ENCODE measurements at places on chromosomes 16 and 17. TPM values are rescaled to one million over a fixed set of nuclear protein-coding genes. Genes with fewer than 3 reads are reported as not detected.
A peak's percentile ranks its signal among the peaks of the same experiment; 100 is the strongest.

The PLA2G15 gene
- polyA plus RNA-seq, result 24.1 TPM

The SMG6 gene
- 32.5 TPM for polyA plus RNA-seq

The SLC38A10 gene
- polyA plus RNA-seq, result 58.6 TPM

The CCR7 gene
- 0.45 TPM for polyA plus RNA-seq

The KSR1 gene
- 51.3 TPM for polyA plus RNA-seq

The CEP295NL gene
- 0.13 TPM for polyA plus RNA-seq

The HSPB9 gene
- 0.15 TPM for polyA plus RNA-seq

The C17orf78 gene
- not detected for polyA plus RNA-seq

The SSTR5 gene
- 0.11 TPM for polyA plus RNA-seq

DNA sequence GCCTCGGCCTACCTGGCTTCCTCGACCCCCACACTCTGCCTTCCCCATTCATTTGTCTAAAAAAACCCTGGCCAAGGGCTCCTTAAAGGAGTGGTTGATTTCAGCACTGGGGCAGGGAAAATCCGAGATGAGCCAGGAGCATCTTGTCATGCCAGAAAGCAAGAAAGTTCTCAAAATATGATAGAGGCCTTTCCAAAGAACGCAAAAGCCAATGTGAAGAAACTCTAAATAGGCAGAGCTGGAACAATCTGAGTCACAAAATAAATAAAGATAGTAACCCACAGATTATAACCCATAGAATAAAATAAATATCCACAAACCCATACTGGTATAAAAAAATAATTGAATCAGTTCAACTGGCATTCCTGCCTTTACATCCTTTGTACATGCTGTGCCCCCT, 192.3 kb upstream of the SALL1 start:
- DNase-seq, result no peak

GRCh38 chr16:25212636-25213035, 4.1 kb upstream of the AQP8 start:
- DNase-seq, result no peak

- DNase-seq, result no peak
Measured at GRCh38 chr17:39923836-39924690, 3.3 kb downstream of the ORMDL3 start.

- DNase-seq, result no peak
Measured at GRCh38 chr17:63478814-63479494, 2.1 kb downstream of the ACE start.

DNA sequence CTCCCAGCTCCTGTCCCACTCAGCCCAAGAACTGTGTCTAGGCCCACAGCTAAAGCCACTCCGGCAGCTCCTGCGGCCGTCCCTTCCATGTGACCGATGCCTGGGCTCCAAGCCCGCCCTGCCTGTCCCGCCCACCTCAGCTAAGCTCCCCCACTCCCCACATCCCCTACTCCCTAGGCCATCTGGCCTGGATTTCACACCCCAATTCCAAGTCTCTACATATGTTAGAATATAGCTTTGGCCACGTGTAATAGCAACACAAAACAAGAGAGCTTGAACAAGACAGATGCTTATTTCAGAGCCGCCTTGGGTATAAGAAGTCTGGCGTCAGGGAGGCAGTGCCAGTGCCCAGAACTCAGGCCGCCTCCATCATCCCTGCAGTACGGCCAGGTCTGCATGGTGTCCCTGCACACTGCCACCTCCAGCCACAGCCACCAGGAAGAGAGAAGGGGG, 30.0 kb upstream of the USP22 start:
- no peak for DNase-seq

GRCh38 chr17:7293816-7294613, 424 bp downstream of the YBX2 start:
- DNase-seq, result no peak

DNA sequence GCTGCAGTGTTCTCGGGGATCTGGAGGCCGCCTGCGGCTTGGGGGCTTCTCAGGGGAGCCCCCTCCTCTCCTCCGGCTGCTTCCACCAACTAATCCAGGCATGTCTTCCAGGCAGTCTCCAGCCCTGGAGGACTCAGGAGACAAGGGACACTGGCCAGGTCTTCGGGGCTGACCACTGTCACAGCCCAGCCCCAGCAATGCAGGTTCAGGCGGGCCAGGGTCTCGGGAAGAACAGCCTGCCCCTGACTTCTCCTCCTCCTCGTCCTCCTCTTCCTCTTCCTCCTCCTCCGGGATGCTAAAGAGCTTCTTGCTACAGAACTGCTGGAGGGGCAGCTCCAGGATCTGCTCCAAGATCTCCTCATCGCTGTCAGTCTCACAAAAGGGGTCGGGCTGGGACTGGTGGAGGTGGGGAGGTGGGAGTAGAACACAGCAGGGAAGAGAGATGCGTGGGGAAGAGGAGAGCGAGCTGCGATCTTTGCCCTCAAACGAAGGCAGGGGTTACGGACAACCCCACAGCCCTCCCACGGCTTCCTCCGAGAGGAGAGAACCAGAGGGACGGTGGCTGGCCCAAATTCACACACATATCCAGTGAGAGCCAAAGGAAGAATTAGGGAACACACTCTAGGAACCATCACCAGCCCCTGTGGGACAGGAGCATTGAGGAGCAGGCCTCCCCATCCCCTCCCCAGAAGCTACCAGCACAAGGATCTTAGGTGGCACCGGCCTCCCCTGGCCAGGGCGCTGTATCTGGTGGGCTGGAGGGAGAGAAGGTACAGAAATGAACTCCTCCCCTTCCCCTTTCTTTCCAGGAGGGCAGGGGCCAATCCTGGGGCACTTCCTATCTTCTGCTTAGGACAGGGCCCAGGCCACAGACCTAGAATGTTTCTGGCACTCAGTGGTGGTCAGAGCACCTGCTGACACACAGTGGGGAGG, 19.3 kb downstream of the TSPOAP1 start:
- no peak for DNase-seq

- no peak for DNase-seq
Measured at GRCh38 chr16:85210423-85211169, 98.3 kb upstream of the CIBAR2 start.

- no peak for DNase-seq
Measured at GRCh38 chr16:3952737-3953131, 72.2 kb upstream of the CREBBP start.

- DNase-seq, result no peak
Measured at GRCh38 chr16:86066811-86067210, 167.8 kb downstream of the IRF8 start.

- DNase-seq, result no peak
Measured at GRCh38 chr17:42686520-42687128, 4.3 kb downstream of the CNTNAP1 start.

- DNase-seq, result no peak
Measured at GRCh38 chr16:82384017-82384416, 214.0 kb upstream of the MPHOSPH6 start.

DNA sequence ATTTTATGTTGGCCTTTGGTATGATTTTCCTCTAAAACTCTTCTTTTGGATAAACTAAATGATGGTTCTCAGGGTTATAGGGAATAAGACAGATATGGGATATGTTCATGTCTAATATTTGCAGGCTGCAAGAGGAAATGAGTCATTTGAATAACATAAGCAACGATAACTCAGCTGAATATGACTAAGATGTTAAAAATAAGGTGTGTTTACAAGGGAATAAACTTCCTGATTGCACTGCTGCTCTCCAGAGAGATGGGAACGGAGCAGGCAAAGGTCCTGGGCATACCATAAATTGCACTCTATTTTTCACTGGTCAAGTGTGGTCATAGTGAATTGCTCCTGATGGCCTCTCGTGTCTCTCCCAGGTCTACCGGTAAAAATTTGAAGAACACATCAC, 666.2 kb downstream of the TOX3 start:
- no peak for DNase-seq

DNA sequence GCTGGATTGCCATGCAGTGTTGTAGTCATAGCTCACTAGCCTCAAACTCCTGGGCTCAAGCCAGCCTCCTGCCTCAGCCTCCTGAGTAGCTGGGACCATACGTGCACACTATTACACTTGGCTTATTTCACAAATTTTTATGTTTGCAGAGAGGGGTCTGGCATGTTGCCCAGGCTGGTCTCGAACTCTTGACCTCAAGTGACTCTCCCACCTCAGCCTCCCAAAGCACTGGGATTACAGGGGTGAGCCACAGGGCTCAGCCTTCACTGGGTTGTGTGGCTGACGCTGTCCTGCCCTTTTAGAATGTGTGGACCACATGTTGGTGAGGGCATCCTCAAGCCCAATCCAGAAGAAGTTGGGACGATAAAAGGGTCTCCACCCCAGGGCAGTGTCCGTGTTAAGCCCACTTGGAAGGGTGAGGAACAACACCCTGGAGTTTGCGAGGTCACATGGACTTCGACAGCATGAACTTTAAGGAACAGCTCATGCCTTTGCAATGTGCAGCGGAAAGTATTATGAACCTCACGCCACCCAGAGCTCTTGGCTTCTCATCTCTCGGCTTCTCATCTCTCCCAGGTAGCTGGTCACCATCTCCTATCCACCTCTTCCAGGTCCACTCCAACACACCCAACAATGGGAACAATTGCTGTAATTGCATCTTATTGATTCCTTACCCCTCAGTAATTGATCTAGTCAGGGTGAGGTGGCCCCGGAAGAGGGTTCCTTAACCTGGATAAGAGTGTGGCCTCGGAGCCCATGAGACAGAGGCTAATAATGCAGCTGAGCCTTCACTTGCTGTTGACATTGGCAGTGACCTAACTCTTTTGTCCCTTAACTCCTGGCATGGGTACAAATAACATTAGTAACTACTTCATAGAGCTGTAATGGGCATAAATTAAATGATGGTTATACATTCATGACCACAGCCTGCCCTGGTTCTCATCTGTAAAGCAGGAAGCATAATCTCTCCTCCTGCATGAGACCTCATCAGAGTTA, 6.7 kb downstream of the FOXL1 start:
- DNase-seq, result no peak

DNA sequence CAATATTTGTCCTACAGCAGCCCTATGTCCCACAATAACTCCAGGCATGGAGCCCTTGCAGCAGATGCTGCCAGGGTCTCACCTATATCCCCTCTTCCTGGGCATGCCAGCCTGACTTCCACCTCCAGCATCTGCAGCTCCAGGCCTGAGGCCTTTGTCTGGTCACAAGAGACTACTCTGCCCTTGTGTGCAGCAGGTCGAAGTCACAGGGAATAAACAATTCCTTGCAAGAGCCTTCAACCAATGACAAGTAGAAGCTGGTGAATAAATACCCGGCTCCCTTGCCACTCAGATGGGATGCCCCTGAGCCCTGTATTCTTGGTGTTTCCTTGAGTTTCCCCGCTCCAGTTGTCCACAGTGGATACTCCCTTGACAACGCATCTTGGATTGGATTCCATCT, 23.0 kb downstream of the CES1 start:
- DNase-seq, result no peak

DNA sequence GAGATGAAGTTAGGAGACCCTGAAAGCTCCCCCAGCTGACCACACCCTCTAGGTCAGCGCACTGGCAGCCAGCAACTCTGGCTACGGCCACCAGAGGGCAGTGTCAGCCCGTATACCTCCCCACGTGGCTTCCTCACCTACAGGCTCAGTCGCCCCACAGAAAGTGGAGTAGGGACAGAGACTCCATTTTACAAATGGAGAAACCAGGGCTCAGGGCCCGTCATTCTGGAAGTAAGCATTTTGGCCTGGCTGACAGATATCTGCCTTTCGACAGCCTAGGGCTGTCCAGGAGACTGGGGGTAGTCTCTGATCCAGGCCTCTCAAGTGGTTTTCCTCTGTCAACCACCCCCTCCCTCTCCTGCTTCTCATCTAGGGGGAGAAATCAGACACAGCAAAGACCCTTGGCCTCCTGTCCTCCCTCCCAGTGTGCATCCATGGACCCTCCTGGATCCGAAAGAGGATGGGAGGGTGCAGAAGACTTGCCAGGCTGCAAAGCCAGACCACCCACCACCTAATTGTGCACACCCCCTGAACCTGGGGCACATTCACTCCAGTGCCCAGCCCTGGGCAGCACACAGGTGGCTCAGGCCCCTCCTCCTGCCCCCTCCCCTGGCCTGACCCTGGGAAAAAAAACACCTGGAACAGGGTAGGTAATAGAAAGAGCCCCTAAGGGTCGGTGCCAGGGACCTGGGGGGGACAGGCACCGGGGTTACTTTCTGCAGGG, 3.8 kb upstream of the HAP1 start:
- peak; percentile 68 for DNase-seq

GRCh38 chr17:37762666-37763065, 17.8 kb upstream of the HNF1B start:
- DNase-seq, result no peak

DNA sequence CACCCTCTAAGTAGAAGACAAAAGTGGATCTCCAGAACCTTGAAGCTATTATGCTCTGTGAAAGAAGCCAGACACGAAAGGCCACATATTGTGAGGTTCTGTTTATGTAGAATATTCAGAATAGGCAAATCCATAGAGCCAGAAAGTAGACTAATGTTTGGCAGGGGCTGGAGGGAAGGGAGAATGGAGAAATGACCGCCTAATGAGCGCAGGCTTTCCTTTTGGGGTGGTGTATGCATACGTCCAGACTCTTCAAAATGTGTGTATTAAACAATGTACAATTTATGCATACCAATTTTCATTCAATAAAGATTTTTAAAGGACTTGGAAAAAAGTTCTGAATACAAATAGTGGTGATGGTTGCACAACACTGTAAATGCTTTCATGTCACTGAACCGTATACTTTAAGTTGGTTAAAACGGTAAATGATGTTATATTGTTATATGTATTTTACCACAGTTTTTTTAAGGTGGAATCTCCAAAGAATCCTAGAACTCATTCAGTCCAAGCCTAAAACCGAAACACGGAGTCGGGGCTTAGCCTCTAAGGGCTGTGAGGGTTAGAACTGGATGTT, 397.4 kb downstream of the SOX9 start:
- no peak for DNase-seq

GRCh38 chr16:1075546-1075945, 3.0 kb downstream of the SSTR5 start:
- DNase-seq, result no peak

GRCh38 chr17:11969565-11969964, 27.7 kb downstream of the ZNF18 start:
- no peak for DNase-seq

DNA sequence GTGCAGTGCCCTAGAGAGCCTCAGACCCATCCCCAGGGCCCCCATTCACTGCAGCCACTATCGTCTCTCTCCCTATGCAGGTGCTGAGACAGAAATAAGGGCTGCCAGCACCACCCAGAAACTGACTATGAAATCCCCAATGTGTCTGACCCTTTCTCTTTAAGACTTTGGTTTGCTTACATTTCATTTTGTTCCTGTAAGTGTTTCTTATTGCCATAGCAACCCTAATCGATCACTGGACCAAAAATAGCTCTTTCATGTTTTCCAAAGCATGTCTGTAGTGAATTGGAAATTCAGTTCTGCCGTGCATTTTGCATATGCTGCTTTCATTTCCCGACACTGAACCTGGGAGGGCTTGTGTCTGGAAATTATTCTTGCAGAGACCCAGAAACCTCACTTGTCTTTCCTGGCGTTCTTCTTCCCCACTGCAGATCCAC, 148.7 kb upstream of the NOL11 start:
- DNase-seq, result no peak

GRCh38 chr16:5615868-5616642, 518.5 kb upstream of the EEF2KMT start:
- peak; percentile 23 for DNase-seq
